ENCODE measurements at places on chromosomes 12 and 14.

- no peak for DNase-seq
Measured at GRCh38 chr12:50458606-50459005, 46.2 kb upstream of the DIP2B start.

- DNase-seq, result no peak
Measured at GRCh38 chr12:87870493-87871460, 158.4 kb downstream of the C12orf50 start.

- no peak for DNase-seq
Measured at GRCh38 chr12:113748707-113749432, 217.3 kb downstream of the RBM19 start.

DNA sequence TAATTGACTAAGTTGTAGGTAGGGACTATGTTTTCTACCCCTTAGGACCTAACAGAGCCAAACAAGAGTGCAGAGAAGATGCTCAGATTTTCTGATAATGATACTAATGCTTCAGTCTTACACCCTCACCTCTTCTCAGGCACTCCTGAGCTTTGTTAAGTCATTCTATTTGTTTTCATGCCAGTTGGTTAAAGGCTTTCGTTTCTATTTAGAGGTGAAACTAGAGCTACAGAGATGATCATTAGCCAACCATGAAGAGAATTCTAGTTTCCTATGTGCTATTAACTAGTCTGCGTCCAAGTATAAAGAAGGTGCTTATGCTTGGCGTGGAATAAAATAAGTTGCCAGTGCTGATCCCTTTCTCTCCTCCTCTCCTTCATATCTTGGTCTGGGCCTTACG, 34.6 kb upstream of the PYGL start:
- DNase-seq, result no peak

GRCh38 chr14:99598774-99599173, 5.2 kb downstream of the CCDC85C start:
- DNase-seq, result no peak

- DNase-seq, result no peak
Measured at GRCh38 chr12:56158926-56159461, 835 bp downstream of the MYL6 start.

- DNase-seq, result no peak
Measured at GRCh38 chr12:89244536-89244935, 107.8 kb downstream of the DUSP6 start.

DNA sequence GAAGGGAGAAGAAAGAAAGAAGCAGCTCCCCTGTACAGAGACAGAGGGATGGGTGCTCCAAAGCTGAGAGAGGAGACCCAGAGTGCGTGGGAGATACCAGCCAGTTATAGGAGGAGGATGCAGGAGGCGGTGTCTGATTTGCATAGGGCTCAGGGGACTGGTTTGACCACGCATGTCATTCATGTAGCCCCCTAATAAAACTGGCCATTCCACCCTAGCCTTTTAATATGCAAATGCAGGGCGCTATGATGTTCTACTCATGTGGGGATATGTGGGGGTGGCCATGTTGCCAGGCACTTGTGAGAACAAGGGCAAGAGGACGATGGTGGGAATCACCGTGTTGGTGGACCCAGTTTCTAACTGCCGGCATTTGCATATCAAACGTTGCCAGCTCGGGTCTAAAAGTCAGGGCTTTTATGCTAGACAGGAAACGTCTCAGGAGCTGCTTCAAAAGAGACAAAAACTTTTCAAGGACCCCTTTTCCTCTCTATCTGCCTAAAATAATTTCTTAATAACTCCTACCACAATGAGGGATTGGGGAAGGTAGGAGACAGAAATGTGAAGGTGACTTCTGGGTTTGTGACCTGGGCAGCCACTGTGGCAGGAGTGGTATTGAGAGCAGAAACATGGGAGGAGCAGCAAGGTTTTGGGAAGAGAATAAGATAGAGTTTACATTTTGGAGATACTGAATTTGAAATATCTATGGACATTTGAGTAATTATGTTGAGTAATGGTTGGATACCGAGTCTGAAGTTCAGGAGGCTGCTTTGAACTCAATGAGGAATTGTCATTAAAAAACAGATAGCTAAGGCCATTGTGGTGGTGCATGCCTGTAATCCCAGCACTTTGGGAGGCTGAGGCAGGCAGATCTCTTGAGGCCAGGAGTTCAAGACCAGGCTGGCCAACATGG, 2.2 kb upstream of the ATXN3 start:
- DNase-seq, result no peak

DNA sequence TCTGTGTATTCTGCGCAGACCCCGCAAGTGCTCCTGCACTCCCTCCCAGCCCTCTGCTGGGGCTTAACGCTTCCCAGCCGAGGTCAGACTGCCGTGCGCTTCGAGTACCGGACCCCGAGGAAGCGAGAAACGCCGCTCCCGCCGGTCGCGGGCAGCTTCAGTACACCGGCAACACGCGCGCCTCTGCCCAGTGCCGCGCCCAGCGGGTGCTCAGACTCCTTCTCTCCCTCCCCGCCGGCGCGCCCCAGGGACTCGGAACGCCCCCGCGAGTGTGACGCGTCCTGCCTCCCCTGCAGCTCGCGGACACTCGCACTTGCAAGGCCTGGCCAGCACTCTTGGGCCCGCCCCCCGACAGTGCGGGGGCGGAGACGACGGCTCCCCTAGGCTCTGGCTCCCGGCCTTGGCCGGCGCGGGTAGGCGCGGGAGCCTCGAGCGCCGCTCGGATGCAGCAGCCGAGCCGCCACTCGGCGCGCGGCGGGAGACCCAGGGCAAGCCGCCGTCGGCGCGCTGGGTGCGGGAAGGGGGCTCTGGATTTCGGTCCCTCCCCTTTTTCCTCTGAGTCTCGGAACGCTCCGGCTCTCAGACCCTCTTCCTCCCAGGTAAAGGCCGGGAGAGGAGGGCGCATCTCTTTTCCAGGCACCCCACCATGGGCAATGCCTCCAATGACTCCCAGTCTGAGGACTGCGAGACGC, at the start of gene PTGER2:
Gene PTGER2 (plus strand): TSS at position 410 of the 692 bp plus-strand sequence. CDS start 237 bp downstream, at position 647.
- no peak for DNase-seq

DNA sequence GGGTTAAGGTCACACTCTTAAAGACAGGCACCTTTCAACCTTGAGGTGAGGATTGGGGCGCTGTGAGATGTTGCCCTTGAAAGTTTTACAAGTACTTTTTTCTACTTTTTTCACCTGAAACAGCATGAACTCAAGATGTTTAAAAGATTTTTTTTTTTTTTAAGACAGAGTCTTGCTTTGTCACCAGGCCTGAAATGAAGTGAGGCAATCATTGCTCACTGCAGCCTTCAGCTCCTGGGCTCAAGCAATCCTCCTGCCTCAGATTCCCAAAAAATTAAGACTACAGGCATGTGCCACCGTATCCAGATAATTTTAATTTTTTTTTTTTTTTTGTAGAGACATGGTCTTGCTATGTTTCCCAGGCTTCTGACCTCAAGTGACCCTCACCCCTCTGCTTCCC, 243.9 kb downstream of the DIO2 start:
- no peak for DNase-seq

DNA sequence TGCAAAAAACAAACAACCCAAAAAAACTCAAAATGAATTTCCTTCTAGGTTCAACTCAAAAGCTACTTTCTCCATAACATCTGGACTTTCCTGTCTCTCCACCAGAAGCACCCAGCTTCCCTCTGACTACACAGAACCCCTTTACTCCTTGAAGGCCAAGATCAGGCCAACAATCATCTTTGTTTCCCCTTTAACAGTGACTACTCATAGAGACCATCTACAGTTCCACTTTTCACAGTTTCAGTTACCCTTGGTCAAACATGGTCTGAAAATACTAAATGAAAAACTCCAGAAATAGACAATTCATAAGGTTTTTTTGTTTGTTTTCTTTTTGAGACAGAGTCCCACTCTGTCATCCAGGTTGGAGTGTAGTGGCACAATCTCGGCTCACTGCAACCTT, 11.8 kb downstream of the GCH1 start:
- DNase-seq, result no peak

DNA sequence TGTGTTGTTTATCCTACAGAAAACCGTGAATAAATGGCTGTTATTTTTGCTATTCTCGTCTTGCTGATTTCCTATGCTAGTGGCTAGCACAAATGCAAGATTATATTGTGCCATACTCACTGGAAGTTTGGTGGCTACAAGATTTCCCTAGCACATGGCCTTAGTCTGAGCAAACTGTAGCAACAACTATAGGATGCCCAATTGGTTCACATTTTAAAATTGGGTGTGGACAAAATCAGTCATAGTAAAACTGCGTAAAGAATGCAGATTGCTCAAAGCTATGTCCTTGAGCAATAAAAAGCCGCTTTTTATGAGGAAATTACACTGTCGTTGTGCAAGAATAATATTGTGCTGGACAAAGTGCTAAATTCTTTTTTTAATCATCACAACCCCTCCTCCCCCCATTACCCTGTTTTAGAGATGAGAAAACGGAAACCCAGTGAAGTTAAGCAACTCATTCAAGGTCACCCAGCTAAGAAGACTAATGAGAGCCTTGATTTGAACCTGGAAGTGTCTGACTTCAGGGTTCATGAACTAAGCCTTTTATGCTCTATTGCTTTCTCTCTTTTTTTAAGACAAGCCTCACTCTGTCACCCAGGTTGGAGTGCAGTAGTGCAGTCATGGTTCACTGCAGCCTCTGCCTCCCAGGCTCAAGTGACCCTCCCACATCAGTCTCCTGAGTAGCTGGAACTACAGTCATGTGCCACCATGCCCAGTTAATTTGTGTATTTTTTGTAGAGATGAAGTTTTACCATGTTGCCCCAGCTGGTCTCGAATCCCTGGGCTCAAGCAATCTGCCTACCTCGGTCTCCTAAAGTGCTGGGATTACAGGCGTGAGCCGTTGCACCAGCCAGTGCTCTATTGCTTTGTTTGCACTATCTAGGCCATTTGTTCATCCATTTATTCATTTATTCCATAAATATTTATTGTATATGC, 73.6 kb downstream of the SRGAP1 start:
- no peak for DNase-seq

Data from vagina (tissue), 2 donors.